ENCODE measurements at places on chromosomes 5 and 9.

- no peak for DNase-seq
Measured at GRCh38 chr9:36341936-36342577, 58.0 kb downstream of the RNF38 start.

- DNase-seq: no peak
Measured at GRCh38 chr5:84430863-84431663, 46.4 kb upstream of the EDIL3 start.

- DNase-seq: no peak
Measured at GRCh38 chr5:170293273-170293672, 4.3 kb downstream of the LCP2 start.

DNA sequence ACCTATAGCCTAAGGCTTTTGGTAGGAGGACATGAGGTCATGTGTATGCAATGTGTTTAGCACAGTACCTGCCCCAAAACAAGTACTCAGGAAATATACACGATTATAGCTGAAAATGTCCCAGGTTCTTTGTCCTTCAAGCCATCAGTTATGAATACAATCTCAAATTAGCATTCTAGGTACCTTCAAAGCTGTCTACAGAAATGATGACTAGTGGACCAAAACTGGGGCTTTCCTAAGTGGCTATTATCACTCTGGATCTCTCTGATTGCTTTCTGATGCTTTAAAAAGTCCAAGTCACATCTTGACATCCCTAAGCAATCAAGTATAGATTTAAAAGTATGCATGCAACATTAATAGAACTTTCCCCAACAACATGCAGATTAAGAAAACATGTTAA lies 93.0 kb upstream of the SLIT3 start:
- DNase-seq: no peak

DNA sequence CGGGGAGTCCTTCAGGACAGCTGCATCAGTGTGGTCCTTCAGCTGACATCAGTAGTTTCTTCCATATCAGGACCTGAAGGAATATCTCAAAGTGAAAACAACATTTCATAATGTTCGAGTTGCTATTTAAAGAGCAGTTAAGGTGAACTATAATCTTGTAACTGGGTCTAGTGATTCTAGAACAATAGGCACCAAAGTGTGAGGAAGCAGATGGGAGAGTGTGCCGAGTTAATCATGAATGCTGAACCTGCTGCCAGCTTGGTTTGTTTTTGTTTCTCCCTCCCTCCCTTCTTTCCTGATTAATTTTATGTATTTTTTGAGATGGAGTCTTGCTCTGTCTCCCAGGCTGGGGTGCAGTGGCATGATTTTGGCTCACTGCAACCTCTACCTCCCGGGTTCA lies 3.6 kb upstream of the PTGR1 start:
- DNase-seq: no peak

- no peak for DNase-seq
Measured at GRCh38 chr5:34616651-34617050, 39.5 kb upstream of the RAI14 start.

- no peak for DNase-seq
Measured at GRCh38 chr9:136673088-136673974, 10.6 kb downstream of the EGFL7 start.

DNA sequence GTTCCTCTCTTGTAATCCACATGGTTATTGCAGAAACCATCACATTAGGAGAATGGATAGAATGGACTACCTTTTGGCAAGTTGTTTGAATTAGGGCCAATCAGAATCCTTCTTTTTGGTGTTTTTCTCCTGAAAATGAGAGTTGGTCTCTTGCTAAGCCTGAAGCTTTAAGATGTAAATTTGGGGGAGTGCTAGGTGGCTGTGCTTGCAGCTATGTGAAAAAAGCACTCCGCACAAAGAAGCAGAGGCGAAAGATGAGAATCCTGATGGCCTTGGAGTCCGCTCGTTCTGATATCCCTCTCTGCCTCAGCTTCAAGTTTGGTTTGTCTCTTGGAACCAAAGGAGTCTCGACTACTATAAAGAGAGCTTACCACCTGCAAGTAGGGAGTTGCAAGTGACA lies 63.6 kb downstream of the INIP start:
- DNase-seq: no peak

DNA sequence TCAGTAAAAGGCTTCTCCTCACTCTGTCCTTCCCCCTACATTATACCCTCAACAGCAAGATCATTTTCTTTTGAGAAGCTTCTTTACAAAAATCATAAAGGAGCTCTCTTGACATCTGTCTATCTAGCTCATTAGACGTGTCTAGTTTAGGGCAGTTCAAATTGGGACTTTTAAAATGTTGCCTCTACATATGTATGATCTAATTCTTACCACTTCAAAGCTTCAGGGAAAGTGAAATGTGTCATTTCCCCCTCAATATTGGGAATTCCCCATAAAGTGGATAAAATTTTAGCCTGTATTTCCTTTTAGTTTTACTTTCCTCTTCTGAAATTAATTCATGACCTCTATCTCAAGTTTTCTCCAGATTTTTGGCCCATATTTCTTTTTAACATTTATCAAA lies 323.7 kb downstream of the ARRDC3 start:
- DNase-seq: no peak

- no peak for DNase-seq
Measured at GRCh38 chr9:69671311-69671878, 776 bp downstream of the APBA1 start.

DNA sequence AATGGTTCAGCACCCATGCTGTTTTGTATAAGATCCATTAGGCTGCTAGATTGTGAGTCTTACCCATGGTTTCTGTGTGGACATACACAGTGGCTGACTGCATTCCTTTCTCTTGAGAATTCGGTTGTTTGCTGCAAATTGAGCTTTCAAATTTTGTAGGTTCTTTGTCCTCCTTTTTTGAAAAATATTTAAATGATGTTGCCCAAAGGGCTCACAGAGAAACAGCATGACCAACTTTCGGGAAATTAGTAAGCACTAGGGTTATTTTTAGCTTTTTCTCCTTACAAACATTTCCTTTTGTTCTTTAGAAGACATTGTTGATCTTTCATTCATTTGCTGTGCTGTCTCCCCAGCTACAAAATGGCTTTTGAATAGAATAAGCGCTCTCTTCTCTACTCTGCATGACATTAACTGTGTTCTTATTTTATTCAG lies 79.4 kb downstream of the NLN start:
- DNase-seq: peak; percentile 84

- no peak for DNase-seq
Measured at GRCh38 chr9:89590415-89590814, 14.4 kb upstream of the GADD45G start.

DNA sequence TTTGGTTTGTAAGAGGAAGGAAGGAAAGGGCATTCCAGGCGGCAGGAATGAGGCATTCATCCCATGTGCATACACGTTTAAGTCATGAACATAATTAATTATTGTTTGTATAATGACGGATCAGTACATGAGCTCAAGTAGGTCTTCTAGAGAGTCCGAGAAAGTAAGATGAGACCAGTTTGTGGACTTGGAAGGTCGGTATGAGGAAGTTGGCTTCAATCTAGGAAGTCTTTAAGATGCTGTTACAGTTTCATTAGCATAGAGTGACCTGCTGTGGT lies 2.1 kb downstream of the GTF3C4 start:
- no peak for DNase-seq

DNA sequence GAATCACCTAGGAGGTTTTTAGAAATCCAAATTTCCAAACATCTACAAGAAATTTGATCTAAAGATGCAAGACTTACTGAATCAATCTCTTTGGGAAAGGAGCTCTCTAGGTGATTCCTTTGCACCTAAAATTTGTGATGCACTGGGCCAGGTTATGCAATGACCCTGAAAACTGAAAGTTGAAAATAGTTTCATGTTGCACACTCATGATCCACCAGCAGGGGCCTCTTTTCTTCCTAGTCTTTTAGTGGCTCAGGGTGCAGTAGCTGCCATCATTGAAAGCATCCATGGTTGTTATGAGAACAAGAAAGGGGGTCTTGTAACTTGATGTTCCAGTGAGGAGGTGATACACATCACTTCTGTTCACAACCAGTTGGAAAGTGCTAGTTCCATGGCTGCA lies 486.8 kb downstream of the PSAT1 start:
- DNase-seq: no peak

- DNase-seq: peak; percentile 22
Measured at GRCh38 chr5:113382731-113383130, 52.1 kb downstream of the TSSK1B start.

DNA sequence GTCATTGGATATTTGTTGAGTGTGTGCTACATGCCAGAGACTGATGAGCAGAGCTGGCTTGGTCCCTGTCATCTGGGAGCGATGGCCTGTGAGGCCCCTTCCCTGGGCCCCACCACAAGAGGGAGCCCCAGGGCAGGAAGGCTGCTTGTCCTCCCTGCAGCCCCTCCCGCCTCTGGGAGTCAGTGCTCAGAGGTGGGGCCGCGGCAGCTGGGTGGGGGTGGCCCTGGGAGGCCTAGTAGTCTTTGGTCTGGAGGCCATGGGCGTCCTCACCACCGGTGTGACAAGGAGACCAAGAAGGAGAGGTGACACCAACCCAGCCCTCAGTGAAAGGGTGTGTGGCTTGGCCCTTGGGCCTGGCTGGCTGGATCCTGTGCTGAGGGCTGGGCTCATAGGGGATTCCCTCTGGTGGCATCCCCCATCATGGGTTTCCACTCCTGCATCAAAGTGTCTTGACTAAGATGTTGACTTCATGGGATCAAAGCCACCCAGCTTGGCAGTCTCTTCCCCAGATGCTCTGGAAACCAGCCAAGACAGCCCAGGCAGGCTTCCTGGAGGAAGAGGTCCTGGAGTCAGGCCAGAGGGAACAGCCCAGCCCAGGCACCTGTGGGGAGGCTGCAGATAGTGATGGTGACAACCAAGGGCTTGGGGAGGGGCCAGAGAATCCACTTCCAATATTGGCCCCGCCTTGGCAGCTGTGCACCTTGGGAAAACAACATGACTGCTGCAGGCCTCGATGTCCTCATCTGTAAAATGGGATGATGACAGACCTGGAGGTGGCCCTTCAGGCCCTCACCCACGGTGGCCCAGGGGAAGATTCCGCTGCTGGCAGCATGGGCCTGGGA lies 166.7 kb downstream of the GAPVD1 start:
- no peak for DNase-seq

DNA sequence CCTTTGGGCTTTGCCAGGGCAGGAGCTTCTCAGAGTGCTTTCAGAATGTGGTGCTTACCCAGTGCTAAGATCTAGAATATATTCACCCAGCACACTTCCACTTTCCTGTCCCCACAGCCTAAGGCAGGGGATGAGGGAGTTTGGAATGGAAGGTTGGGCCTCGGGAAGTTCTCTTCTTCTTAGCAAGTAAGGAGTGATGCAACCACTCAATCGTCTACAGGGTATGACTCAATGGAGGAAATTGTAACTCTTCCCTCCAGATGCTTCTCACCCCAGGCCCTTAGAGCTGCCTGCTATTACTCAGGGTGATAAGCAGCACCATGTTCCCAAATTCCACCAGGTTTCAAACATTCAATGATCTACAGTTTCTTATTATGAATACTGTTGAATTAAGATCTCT lies 30.8 kb upstream of the AGGF1 start:
- peak; percentile 68 for DNase-seq

- DNase-seq: no peak
Measured at GRCh38 chr5:144882739-144883283, 712.1 kb downstream of the KCTD16 start.

DNA sequence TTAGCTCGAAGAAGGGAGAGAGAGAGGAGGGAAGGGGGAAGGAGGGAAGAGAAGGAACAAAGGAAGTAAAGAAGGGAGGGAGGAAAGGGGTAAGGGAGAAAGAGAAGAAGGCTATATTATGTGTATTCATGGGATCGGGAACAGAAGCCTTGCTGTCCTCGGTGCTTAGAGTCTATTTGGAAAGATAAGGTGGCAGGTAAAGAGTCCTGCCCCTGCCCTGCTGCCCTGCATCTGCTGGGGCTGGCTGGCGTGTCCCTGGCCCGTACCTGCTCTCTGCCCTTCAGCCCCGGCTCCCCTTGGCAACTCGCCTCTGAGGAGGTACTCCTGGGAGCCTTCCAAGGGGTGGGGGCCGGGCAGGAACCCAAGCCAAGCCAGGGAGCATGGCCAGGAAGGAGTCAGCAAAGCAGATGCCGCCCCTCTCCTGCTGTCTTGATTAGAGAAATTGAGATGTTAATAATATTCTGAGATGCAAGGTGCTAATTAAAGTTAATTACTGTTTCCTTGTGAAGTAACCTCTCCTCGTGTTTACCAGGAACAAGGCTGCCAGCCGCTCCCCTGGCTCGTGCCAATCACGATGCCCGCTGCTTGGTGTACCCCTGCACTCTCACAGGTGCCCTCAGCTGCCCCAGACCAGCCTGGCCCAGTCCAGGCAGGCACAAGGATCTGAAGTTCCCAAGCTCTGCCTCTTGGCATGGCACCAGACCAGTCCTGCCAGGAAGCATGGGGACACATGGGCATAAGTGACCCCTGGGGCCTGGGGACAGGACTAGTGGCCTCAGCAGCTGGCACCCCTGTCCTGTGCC lies 36.6 kb downstream of the PCDH1 start:
- DNase-seq: no peak

- DNase-seq: peak; percentile 95
Measured at GRCh38 chr5:139658928-139659667, 10.9 kb downstream of the CXXC5 start.

DNA sequence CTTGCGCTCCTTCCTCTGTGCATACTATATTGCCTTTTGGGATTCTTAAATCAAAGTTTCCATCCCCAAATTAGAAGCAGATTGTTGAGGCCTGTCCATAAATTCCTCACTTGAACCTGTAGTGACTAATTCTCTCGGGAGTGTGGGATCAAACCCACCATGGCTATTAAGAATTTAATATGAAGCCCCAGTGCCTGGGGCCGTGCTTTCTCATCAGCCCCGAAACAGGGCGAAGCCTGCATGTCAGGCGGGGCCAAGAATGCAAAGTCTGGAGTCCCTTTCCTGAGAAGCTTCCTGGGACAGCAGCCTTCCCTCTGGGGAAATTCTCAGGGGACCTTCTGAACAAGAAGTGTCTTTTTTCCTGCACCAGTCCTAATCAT lies 29.3 kb upstream of the FAT2 start:
- DNase-seq: peak; percentile 51

GRCh38 chr9:92438900-92439526 lies 14.7 kb upstream of the OMD start:
- DNase-seq: peak; percentile 39

DNA sequence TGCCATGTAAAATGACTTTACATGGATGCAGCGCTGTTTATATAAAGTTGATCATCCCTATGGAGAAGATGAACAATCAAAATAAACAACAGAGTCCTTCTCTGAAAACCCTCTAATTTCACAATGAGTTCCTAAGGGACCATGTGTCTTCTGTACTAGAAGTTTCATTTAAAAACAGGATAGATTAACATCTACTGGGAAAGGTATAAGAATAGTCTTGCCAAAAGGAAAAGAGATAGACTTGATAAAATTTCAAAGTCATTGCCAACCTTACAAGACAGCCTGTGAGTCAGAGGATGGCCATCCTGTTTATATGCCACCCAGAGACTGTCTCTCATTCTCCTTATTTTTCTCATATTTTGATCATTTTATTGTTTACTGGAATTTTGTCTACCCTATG lies 367.1 kb upstream of the PDE4D start:
- DNase-seq: no peak

GRCh38 chr9:127053960-127054359 lies 68.5 kb downstream of the ANGPTL2 start:
- no peak for DNase-seq

Measured in fibroblast of skin of scalp (primary cell).